ENCODE measurements at places on chromosomes 4 and X. TPM values are rescaled to one million over a fixed set of nuclear protein-coding genes. Genes with fewer than 3 reads are reported as not detected.

DNA sequence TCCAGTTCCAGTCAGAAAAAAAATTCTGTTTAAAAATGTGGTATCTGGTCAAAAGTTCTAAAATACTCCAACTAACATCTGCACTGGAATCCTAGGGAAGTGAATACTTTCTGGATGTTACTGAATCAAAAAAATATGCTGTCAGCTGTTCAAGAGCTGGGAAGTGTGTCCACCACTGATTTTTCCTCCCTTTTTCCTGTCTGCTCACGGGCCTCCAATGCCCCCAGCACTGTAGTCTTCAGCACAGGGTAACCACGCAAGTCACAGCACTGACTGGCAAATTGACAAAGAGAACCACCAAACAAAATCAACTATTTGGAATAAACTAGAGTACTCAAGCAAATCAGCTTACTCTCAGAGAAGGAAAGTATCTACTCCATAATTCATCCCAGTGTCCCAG is 9.9 kb downstream of the VEGFC start:
- no peak for DNase-seq

The COL4A6 gene
- total RNA-seq = not detected

DNA sequence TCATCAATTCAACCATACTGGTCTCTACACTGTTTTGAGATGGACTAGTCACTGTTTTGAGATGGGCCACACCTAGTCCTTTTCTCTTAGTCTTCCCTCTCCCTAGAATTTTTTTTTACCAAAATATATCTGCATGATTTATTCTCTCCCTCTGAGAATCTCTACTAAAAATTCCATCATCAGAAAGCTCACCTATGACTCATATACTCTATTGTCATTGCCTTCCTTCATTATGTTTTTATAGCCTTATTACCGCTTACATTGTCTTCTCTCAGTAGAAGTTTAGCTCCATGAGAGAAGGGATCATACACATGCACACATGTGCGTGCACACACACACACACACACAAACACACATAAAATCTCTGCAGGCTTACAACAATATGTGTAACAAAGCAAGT is 303.6 kb downstream of the PCDH10 start:
- DNase-seq = no peak

DNA sequence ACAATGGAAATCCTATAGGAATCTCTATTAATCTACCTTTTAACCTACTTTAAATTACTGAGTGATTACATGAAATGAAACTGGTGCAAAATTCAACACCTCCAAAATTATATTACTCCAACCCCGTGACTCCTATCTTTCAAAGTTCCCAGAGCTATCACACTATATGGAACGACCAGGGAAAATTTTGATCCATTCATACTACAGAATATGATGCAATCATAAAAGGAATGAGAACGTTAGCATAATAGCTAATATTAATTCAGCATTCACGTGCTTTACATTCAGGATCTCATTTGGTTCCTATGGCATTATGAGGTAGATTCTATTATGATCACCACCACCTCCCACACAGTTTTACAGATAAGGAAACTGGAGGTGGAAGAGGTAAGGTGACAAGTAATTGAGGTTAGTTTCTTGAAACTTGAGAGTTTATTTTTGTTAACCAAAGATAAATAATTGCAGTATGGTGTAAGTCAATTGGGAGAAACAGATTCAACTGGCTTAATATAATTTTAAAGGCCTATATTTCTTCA is 29.4 kb upstream of the INTS6L start:
- DNase-seq = no peak

DNA sequence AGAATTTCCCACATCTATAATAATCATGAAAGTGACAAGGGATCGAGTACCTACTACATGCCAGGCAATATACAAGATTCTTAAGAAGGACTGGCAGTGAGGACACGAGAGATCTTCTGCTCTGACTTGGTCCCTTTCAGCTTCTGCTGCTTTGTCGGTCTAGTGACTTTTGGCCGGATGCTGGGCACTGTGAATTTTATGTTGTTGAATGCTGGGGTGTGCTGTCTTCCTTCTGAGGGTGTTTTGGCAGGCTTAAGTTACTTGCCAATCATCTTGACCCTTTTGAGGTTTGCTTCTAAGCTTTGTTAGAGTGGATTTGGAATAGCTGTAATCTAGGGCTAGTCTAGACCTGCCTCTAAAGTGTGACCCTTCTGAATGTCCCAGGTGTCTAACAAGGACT is 23.5 kb downstream of the NAT8L start:
- no peak for DNase-seq

- no peak for DNase-seq
Observed at GRCh38 chr4:21290562-21290961, 590.3 kb downstream of the PACRGL start.

The SPARCL1 gene
- total RNA-seq = not detected

- DNase-seq = no peak
Observed at GRCh38 chr4:5463936-5464650, 244.3 kb downstream of the EVC2 start.
